ENCODE measurements at places on chromosomes 13 and 19. TPM values are rescaled to one million over a fixed set of nuclear protein-coding genes. Genes with fewer than 3 reads are reported as not detected.

Gene ZNF724
- 11.4 TPM for total RNA-seq

Gene ZNF99
- total RNA-seq: not detected

Gene PLIN4
- not detected for total RNA-seq

Gene PLEKHF1
- total RNA-seq: 47.4 TPM

Gene CBARP
- 0.08 TPM for total RNA-seq

Gene TNNT1
- total RNA-seq: not detected

Gene ADGRE3
- total RNA-seq: not detected

Gene WDR87
- not detected for total RNA-seq

Gene PPP5C
- 86.9 TPM for total RNA-seq

Gene DENND1C
- total RNA-seq: 125 TPM

Gene OR7C1
- not detected for total RNA-seq

Gene LDLR
- total RNA-seq: 142 TPM

Gene ICAM5
- total RNA-seq: 0.46 TPM

Gene KLK13
- not detected for total RNA-seq

Gene ZNF534
- not detected for total RNA-seq

Gene NLRP5
- total RNA-seq: not detected

Gene LHB
- total RNA-seq: not detected

Gene FAM98C
- 32.9 TPM for total RNA-seq

Gene TEX29
- not detected for total RNA-seq

Gene LMO7
- 27.9 TPM for total RNA-seq

Gene SYT5
- total RNA-seq: not detected

Gene PCDH8
- not detected for total RNA-seq

Gene BRSK1
- total RNA-seq: 4.0 TPM

Gene ATXN8OS
- total RNA-seq: not detected

Gene SLC25A41
- not detected for total RNA-seq

Gene STAP2
- total RNA-seq: 11.3 TPM

Gene SHC2
- not detected for total RNA-seq

Gene C19orf67
- total RNA-seq: not detected

Gene FAM216B
- not detected for total RNA-seq

Gene ETV2
- total RNA-seq: 1.0 TPM

Gene LILRB1
- 0.48 TPM for total RNA-seq

Gene IRGC
- not detected for total RNA-seq

Gene PTGIR
- 12.5 TPM for total RNA-seq

Gene ANGPTL8
- not detected for total RNA-seq

Gene COL5A3
- 0.03 TPM for total RNA-seq

Gene CD79A
- total RNA-seq: 8.6 TPM

Gene CALR3
- not detected for total RNA-seq

Gene PIP5K1C
- total RNA-seq: 22.1 TPM

Gene NPHS1
- total RNA-seq: not detected

Gene SPACA4
- not detected for total RNA-seq

Gene LNX2
- total RNA-seq: 8.8 TPM

Gene MEIOSIN
- not detected for total RNA-seq

Gene SLC15A1
- not detected for total RNA-seq

Gene VRK3
- total RNA-seq: 72.6 TPM

Gene NMRK2
- not detected for total RNA-seq

Gene FCGBP
- 4.8 TPM for total RNA-seq

Gene PDX1
- total RNA-seq: not detected

Gene ZNF235
- 8.1 TPM for total RNA-seq

Gene GIPC3
- 2.9 TPM for total RNA-seq

Data from activated naive CD4-positive, alpha-beta T cell treated with anti-CD3 and anti-CD28 coated beads, Interleukin-2, amount 10 ng/mL, durations not matched to agents 5 hours and 36 hours (primary cell).